A549 (cell line): ENCODE measurements at places on chromosomes 12 and 14. TPM values are rescaled to one million over a fixed set of nuclear protein-coding genes. Genes with fewer than 3 reads are reported as not detected.
A peak's percentile ranks its signal among the peaks of the same experiment; 100 is the strongest.

DNA sequence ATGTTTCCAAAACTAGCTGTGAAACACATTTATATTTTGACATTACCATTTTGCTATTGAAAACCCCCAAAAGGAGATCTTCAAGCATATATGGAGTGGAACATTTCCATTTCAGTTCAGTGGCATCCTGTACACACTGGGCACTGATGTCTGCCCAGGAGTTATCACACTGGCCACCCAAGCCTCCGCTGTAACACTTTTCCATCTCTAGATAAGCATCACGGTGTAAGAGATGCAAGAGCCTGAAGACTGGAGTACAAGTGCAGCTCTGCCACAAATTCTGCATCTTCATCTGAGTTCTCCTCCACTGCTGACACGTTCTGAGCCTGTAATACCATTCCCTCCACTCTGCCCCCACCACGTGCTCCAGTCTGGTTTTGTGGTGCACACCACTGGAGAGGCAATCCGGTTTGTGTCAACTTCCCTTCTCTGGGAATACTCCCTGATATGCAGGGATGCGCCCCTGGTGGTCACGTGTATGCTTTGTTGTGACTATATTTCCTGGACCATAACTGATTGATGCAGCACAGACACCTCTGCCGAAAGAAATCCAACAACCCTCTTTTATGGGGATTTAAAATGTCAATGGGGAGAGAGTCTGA is 12.7 kb downstream of the SPTLC2 start:
- DNase-seq = peak; percentile 56

DNA sequence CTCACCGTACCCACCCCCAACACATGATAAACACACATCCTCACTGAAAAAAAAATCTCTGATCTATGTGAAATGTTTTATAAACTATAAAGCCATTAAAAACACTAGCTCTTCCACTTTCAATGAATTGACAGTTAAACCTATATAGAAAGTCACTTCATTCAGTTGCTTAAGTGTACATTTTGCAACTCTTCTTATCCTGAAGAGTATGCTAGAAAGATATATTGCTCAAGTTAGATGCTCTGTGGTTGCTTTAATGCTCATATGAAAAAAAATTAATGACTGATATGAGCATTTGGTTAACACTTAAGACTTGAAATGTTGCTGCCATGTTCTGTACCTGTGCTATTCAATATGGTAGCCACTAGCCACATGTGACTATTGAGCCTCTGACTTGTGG is 21.0 kb upstream of the MIA2 start:
- no peak for DNase-seq

DNA sequence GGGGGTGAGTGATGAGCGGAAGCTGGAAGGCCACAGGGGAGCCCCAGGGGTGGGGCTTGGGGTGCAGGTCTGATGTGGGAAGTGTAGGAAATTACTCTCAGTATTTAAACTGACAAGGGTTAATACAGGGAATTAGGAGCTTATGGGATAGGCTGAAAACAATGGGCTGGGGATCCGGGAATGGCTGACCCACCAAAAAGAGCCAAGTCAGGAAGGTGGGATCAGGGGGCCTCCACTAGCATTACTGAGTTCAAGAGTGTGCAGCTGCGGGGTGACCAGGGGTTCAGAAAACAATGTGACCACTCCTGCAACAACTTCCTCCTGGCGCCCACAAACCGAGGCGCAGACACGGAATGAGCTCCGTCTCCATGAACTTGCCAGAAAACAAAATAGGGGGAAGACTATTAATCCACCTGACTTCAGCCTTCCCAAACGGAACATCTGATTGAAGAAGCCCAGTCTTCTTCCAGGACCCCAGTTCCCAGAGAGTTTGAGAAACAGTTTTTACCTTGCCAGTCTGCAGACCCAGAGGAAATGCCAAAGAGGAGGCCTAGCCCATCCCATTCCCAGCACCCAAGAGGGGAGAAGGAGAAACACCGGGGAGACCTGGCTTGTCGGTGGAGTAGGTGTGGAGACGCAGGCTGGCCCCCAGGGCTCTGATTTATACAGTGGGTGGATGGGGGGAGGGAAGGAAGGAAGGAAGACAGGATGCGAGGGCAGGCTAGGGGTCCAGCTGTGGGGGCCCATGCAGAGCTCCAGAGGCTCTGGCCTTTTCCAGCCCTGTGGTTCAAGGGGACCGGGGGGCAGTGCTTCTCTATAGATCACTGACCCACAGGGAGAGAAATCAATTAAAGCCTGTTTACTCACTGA is 16.5 kb upstream of the YY1 start:
- DNase-seq = no peak

DNA sequence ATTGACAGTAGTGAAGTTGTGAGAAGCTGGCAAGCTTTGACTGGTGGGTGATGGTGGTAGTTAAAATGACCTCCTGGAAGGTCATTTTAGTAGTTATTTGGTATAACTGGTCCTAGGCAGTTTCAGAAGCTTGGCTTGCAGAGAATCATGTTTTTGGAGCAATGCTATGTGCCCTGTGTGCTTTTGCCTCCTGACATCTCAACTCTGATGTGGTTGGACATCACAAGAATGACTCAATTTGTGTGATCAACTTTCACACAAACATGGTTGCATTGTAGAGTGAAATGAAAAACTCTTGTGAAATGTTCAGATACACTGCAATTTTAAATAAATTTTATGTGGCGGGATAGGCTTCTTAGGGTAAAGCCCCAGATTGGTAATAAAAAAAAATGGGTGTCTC is 8.3 kb upstream of the ABCD2 start:
- DNase-seq = no peak

GRCh38 chr12:107912421-107913004 is 138.0 kb downstream of the ASCL4 start:
- peak; percentile 73 for DNase-seq

GRCh38 chr12:92676710-92677109 is 26.1 kb upstream of the PLEKHG7 start:
- no peak for DNase-seq

DNA sequence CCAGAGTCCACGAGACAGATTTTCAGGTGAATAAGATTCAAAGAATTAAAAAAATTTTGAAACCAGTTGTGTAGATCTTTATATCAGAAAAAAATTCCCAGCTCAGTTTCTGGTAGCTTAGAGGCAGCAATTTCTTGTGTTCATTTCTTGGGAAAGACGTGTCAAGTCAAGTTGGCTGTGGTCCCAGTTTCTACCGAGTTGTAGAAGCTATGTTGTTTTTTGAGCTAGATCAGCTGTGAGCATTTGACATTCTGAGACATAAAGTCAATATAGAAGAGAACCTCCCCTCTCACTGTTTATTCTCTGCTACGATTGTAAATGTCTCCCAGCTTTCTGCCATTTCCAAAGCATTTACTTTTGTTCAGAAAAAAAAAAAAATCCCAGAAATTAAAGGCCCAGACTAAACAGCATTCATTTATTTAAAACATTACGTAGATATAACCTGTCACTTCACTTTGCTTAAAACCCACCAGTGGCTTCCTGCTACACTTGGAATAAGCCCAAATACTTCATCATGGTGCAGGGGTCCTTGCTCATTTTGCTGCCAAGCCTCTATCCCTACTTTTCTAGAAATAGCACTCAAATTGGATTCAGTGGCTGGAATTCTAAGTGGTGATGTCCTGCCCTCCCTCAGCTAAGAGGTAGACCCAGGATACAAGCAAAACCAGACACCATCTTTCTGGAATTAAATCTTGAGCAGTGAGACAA is 20.6 kb upstream of the PYGL start:
- peak; percentile 11 for DNase-seq

GRCh38 chr12:123942911-123943648 is 29.6 kb downstream of the CCDC92 start:
- DNase-seq = no peak

FGF23 gene
- polyA plus RNA-seq = not detected in 3 replicates

KLRC1 gene
- polyA plus RNA-seq = not detected in 3 replicates
